ENCODE measurements at places on chromosomes 2 and 18. TPM values are rescaled to one million over a fixed set of nuclear protein-coding genes. Genes with fewer than 3 reads are reported as not detected.
A peak's percentile ranks its signal among the peaks of the same experiment; 100 is the strongest.

DNA sequence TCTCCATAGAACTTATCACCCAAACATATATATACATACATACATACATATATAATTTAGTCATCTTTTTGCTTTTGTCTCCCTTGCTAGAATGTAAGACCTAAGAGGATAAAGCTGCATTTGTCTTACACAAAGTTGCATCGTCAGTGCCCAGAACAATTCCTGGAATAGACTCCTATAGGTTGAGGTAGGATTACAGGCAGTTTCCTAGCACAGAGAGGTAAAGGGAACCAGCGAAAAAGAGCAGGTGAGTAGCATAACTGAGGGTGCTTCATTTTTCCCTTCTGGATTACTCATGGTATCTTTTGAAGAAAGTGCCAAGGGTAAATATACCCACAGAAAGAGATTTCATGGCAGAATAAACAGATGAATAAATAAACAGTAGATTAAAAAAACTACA lies 68.1 kb upstream of the AMMECR1L start:
- no peak for DNase-seq
- no peak overlapping the region for H3K4me3 ChIP-seq
- H3K36me3 ChIP-seq = peaks cover 72% of the 10 kb centered on the region
- H3K27me3 ChIP-seq = no peaks in the 10 kb centered on the region
- no peaks in the 10 kb centered on the region for H3K4me1 ChIP-seq

The EVX2 gene
- not detected for total RNA-seq

The TUBA4B gene
- total RNA-seq = not detected

The C2orf92 gene
- 20.4 TPM for total RNA-seq

DNA sequence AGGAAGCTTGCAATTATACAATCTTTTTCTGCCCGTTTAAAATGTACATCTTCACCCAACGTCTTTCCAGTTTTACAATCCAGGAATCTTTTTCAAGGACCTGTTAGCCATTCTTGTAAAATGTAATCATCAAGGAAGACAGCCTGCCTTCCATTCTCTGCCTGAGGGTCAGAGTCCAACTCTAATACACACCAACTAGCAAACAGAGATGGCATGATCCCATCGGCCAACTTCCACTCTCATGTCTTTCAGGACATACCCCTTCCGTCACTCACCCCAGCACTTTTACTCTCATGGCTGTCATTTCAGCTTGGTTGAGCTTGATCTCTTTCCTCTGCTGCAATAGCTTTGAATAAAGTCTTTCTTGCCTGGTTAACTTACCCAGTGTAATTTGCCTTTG lies 172.5 kb upstream of the NETO1 start:
- H3K4me1 ChIP-seq = no peaks in the 10 kb centered on the region
- no peaks in the 10 kb centered on the region for H3K27me3 ChIP-seq
- H3K27ac ChIP-seq = no peak overlapping the region

- no peak overlapping the region for H3K4me3 ChIP-seq
- DNase-seq = no peak
- H3K27ac ChIP-seq = no peak overlapping the region
- no peaks in the 10 kb centered on the region for H3K36me3 ChIP-seq
- no peaks in the 10 kb centered on the region for H3K27me3 ChIP-seq
These were observed 99.4 kb upstream of the GALNT5 start for GRCh38 chr2:157158111-157158510.

The LONRF2 gene
- total RNA-seq = 0.42 TPM

- H3K4me1 ChIP-seq = peaks cover 17% of the 10 kb centered on the region
- H3K4me3 ChIP-seq = peak overlapping the region; percentile 92
- DNase-seq = no peak
- H3K27me3 ChIP-seq = no peaks in the 10 kb centered on the region
- H3K27ac ChIP-seq = no peak overlapping the region
These were observed 1.2 kb downstream of the GPD2 start for GRCh38 chr2:156437272-156437930.

The IL1F10 gene
- total RNA-seq = not detected

DNA sequence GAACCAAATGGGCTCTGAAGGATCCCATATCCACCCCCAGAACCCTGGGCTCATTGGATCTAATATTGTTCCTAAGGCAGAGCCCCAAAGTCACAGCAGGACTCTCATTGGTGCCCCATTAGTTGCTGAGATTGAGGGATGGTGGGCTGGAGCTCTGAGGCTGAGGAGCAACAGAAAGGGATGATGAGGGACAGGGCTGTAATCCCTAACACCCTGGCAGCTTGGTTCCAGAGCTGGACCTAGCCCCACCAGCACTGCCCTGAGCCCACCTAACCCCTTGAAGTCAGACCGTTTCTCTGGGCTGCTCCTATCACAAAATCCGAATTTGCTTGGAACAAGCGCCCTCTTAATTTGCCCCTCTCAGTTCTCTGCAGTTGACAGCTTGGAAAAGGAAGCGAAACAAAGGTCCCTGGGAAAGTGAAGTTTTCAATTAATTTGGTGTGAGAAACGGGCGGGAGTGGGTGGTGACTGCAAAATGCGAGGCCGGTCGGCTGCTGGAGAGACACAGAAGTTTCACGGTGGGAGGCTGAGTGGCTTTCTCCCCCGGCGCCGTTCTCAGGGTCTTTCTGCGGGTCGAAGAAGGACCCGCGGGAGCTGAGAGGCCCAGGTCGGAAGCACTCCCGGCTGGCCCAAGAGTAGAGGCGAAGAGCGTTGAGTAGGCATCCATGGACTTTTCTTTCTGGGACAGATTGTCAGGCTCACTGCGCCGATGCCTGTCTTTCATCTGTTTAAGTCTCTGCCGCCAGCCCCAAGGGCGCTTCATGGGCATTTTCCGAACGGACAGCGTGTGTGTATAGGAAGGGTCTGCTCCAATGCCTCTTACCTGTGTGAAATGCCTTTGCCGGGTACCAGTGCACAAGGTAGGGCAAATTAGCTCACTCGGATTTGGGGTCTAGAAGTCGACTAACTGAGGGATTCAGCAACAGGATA lies 927 bp upstream of the HOXD13 start:
- no peaks in the 10 kb centered on the region for H3K36me3 ChIP-seq
- H3K27ac ChIP-seq = no peak overlapping the region
- peaks cover 17% of the 10 kb centered on the region for H3K4me1 ChIP-seq
- H3K4me3 ChIP-seq = no peak overlapping the region

DNA sequence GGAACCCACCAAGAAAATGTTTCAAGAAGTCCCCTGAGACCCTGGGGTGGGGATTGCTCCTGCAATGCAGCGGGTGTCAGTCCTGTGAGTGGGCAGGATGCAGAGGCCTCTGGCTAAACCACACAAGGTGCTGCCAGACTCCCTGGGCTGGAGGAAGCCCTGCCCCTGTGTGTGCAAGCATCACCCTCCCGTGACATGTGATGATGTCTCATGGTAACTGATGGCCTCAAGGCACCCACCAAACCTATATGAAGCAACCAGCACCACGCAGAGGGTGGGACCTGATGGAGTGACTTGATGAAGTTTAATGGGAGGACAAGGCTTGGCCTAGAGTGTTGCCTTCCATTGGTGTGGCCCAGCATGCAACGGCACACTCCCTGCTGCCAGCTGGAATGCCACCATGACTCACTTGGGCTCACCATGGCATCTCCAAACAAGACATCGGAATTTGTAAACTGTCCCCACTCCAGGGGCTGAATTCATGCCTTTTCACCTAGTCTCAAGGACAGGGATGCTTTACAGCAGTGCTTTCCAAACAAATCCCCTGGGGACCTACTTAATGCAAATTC lies 8.7 kb upstream of the SLC14A1 start:
- H3K36me3 ChIP-seq = no peaks in the 10 kb centered on the region
- H3K27me3 ChIP-seq = no peaks in the 10 kb centered on the region
- H3K4me3 ChIP-seq = no peak overlapping the region
- H3K4me1 ChIP-seq = no peaks in the 10 kb centered on the region
- no peak overlapping the region for H3K27ac ChIP-seq

- H3K36me3 ChIP-seq = no peaks in the 10 kb centered on the region
- no peak overlapping the region for H3K27ac ChIP-seq
- no peaks in the 10 kb centered on the region for H3K27me3 ChIP-seq
- no peak overlapping the region for H3K4me3 ChIP-seq
These were observed 47.5 kb upstream of the NEMP2 start for GRCh38 chr2:190582019-190582418.

The ALKAL2 gene
- not detected for total RNA-seq

The RAPGEF4 gene
- total RNA-seq = 1.4 TPM

DNA sequence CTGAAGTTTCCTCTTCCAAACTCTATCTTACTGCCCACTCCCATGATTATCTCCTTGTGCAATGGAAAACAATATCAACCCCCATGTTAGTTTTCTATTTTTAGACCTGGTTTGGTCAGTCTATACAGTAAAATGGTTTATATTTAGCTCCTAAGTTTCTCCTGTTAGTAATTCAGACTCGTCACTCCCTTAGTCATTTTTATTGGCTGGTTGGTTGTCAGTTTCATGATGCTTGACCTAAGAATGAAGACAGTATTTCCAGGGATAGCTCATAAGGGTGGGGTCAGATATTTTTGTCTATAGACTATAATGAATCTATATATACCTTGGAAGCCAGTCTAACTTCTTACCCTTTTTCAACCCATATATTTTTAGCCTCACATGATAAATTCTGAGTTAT lies 61.4 kb upstream of the NEUROD1 start:
- H3K36me3 ChIP-seq = no peaks in the 10 kb centered on the region
- H3K4me1 ChIP-seq = no peaks in the 10 kb centered on the region
- H3K27me3 ChIP-seq = peaks cover 2% of the 10 kb centered on the region
- DNase-seq = no peak
- H3K4me3 ChIP-seq = no peak overlapping the region
- no peak overlapping the region for H3K27ac ChIP-seq

The PTPRN gene
- total RNA-seq = not detected

The TGFA gene
- total RNA-seq = 0.42 TPM

DNA sequence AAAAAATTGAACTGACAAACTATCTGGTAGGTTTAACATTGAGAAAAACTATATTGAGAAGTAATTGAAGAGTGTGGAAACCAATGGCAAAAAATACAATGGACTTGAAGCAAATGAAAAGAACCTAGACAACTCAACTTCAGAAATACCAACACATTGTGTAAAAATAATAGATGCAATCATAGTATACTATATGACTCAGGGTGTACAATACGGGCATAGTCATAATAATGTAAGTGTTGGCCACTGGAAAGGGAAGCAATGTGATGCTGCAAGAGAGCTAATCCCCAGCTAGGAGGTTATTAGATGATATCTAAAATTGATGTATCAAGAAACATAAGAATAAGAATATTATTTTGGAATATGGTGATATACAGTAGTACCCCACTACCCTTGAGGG lies 45.3 kb downstream of the SMAD7 start:
- no peak overlapping the region for H3K4me3 ChIP-seq
- no peak for DNase-seq
- no peaks in the 10 kb centered on the region for H3K27me3 ChIP-seq
- peaks cover 7% of the 10 kb centered on the region for H3K4me1 ChIP-seq
- peaks cover 2% of the 10 kb centered on the region for H3K36me3 ChIP-seq
- H3K27ac ChIP-seq = no peak overlapping the region

The UGT1A3 gene
- total RNA-seq = not detected
